ENCODE measurements at places on chromosomes 3 and 15.

GRCh38 chr15:34613997-34614396, 30.5 kb upstream of the GOLGA8B start:
- no peak for DNase-seq

- no peak for DNase-seq
Measured at GRCh38 chr15:73629798-73630429, 3.3 kb downstream of the NPTN start.

DNA sequence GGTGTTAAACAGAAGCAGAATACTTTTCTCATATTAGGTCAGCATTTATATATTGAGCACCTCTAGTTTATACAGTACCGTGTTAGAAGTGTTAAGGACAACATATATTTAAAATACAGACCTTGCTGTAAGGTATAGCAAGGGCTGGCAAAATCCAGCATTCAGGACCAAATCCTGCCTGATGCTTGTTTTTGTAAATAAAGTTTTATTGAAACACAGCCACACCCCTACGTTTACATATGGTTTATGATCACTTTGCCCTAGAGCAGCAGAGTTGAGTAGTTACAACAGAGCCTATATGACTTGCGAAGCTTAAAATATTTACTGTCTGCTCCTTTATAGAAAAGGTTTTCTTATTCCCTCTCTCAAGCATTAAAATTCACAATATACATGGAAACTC, 877.3 kb downstream of the MCTP2 start:
- no peak for DNase-seq

GRCh38 chr3:155608228-155608920, 136.5 kb downstream of the PLCH1 start:
- no peak for DNase-seq

DNA sequence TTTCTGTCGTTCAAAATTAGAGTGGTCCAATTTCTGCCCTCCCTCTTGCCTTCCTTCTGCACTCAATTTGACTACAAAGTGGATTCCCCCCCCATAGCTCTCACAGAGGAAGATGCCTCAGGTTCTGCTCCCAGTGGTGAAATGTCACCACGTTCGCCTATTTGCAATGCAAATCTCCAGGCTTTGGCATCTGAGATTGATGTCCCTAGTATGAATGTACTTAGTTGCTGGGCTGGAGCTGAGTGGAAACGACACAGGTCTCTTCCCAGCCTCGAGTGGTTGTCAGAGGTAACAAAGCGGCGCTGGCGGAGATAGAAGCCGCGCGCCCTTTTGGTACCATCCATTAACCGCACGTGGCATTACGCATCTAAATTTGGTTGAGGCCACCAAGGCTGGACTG, 860.1 kb downstream of the MCTP2 start:
- no peak for DNase-seq

GRCh38 chr15:38440353-38441129, 13.4 kb upstream of the FAM98B start:
- DNase-seq, result peak; percentile 69

DNA sequence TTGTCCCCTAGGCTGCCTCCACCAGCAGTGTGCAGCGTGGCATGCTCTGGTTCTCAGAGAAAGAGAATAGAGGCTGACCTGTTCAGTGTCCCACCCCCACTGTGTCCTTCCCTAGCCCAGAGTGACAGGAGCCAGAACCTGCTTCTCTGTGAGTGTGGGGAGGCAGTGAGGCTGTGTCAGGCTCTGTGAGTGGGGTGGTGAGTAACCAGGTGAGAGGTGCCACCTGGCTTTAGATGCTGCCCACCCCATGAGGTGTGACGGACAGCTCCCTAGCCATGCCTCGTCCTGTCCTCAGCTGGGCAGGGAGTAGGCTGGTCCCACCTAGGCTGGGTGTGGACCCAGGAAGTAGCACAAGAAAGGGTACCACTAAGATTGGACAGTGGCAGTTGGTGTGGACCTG, 6.3 kb downstream of the TEX264 start:
- no peak for DNase-seq

GRCh38 chr15:73926219-73927002, at the start of gene LOXL1:
Gene LOXL1, plus strand, starts transcription at chr15:73926462. Its CDS starts 322 bp downstream, at chr15:73926784.
- DNase-seq, result no peak

DNA sequence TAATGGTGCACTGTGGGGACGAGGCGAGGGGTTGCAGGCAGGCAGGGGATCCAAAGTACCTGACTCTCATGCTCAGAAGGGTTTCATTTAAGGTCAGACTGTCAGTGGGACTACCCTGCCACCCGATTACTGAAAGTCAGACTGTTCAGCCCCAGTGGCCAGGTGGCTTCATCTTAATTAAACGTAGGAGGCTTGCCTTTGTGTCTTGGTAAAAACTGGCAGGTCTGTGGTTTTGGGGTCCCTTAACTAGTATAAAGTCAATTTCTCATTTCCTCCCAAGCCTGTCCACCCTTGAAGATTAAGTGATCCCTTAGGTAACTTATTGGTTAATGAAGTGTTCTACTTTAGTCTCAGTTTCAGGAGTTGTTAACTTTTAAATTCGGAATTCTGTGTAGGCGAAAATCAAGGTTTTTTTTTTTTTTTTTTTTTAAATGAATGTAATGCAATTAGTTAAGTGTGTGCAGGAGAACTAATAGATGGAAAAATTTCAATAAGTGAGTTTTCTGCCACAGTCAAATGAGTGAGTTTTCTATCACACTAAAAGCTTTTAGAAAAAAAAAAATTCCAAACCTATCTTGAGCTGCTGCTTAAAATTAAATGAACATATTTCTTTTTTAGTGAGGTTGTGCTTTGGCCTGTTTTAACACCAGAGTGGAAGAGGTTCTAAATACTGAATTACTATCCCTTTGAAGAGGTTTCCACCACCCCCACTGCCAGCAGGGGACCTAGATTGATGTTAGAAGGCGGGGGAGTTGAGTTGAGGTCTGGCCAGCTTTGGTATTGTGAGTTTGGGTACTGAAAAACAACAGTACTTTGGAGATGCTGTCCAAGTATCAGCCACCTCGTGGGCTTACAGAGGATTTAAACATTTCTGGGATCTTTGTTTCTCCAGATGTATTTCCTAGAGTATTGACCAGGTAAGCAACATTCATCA, 15.2 kb downstream of the ITPR1 start:
- DNase-seq, result no peak

DNA sequence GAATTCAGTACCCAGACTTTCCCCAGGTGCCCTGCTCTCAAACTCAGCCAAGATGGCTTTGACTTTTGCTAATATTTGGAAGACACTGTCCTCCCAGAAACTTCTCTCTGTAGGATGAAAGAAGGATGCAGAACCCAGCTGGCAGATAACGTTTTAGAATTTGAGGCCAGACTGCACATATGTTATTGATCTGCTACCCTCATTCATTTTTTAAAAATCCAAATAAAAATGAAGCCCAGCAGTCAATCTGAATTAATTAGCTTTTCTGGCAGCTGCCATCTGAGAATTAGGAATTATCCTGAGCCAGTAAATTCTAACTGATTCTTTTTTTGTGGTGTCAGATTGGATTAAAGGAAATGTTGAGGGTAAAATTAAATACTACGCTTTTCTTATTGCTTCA, 236.6 kb downstream of the PLCL2 start:
- no peak for DNase-seq

- no peak for DNase-seq
Measured at GRCh38 chr3:17995769-17996168, 253.3 kb upstream of the TBC1D5 start.

DNA sequence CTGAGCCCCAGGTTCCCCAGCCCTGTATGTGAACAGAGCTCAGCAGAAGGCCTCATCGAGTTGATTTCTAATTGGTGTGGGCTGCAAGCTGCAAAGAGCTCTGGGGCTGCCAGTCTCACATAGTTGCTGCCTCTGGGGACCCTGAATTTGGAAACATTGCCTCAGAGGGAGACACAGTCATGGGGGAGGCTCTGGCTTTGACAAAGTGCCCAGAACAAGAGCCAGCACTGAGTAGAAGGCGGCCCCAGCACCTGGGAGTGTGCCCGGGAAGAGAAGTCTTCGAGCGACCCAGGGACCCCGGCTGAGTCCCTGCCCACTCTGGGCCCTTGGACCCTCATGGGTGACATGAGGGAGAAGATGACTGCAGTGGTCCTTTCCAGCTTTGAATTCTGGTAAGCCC, 7.3 kb downstream of the NTRK3 start:
- DNase-seq, result no peak

DNA sequence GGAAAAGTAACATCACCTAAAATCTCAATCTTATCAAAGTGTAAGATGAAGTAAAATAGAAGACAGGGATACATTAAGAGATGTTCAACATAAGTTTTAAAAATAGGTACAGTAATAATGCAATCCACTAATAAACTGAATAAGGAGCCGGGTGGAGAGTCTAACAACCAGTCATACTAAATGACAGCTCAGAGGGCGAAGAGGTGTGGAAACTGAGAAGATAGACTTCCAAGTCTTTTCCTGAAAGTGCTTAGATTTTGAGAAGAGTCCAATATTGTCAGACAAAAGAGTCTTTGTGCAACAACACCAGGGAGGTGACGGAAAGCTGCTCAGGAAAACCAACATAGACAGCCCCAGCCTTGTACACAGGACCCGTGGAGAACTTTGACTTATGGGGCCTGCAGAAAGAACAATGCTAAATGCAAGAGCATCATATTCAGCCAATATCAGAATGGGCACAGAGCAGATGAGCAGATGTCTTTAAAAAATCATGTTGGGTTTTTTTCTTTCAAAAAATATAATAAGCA, 66.4 kb downstream of the MECOM start:
- no peak for DNase-seq

DNA sequence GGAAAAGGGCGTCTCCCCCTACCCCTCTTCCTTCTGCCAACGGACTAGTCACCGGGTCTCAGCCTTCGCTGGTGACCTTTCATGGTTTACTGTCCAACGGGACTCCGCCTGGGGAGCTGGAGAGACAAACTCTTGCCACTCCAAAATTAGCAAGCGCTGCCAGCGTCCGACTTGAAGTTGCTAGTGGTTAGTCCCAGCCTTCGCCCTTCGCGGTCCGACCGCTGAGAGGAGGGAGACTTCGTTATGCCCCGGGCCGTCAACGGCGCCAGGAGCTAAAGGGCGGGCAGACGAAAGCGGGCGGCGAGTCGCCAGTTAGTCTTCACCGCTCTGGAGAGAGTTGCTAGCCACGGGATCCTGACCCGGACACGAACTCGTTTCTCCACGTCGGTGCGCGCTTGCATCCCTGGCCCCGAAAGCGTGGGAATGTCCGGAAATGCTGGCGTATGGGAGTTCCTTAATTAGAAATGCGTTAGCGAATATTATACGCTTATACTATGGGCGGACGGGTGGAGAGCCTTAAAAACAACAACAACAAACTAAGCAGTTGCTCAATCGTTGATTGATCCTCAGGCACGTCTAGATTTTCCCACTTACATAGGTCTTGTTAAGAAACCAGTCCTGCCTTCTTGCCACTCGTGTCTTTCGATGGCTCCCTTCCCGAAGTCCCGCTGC, 716 bp downstream of the SMC4 start:
- DNase-seq, result peak; percentile 16

DNA sequence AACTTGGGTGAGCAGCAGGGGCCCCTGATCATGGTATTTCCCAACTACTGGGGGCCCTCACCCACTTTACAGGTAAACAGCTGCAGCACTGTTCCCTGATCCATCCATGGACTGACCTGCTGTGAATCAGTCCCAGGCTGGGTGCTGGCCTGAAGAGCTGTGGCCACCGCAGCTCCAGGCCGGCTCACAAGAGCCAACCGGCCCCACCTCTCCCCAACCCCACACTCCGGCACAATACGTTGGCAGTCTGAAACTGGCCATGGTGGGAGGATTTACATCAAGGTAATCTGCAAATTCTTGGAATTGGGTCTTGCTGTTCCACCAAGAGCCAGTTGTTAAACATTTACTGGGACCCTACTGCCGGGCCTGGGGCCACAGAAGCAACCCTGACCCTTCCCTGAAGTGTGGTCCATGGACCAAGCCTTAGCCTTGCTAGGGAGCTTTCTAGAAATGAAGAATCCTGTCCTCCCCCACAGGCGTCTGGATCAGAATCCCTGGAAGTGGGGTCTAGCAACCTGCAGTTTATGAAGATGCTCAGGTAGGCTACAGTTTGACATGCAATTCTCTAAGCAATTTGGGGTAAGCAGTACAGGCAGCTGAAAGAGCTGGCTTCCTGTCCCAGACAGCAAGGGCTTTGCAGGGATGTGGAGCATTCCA, 3.7 kb downstream of the SLC6A20 start:
- no peak for DNase-seq

- no peak for DNase-seq
Measured at GRCh38 chr15:58066042-58066867, 744 bp upstream of the ALDH1A2 start.

DNA sequence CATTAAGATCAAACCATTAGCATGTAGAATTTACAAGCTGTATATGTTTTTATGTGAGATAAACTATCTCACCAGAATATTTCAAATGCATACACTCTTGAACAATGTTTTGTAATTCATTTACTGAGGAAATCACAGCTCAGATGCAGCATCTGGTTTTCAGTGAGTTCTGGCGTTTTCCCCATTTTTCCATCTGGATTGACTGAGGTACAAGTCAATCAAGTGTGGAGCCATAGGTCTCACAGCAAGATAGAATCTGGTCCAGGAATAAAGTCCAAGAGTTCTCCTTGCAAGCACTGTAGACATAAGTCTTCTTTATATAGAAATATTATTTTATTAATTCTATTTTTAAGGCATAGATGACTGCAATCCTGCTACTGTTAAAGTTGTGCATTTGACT, 219.3 kb downstream of the ZBBX start:
- no peak for DNase-seq

- DNase-seq, result peak; percentile 35
Measured at GRCh38 chr3:56858331-56858730, 56.6 kb upstream of the ARHGEF3 start.

GRCh38 chr15:83685916-83686332, 32.0 kb downstream of the ADAMTSL3 start:
- no peak for DNase-seq

- no peak for DNase-seq
Measured at GRCh38 chr3:112409041-112409440, 76.1 kb downstream of the CD200 start.

DNA sequence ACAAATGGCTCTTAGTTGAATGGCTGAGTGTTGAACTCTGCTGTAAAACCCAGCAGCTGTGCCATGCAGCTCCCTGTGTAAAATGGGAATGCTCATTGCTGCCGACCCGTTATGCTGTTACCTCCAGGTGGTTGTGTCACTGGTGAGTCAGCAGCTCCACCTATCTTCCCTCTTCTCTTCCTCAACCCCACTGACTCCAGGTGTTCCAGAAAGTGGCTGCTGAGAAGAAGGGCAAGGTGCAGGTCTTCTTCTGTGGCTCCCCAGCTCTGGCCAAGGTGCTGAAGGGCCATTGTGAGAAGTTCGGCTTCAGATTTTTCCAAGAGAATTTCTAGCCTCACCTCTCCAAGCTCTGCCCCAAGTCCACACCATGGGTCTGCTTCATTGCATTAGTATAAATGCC, 41.9 kb downstream of the NOX5 start:
- no peak for DNase-seq

DNA sequence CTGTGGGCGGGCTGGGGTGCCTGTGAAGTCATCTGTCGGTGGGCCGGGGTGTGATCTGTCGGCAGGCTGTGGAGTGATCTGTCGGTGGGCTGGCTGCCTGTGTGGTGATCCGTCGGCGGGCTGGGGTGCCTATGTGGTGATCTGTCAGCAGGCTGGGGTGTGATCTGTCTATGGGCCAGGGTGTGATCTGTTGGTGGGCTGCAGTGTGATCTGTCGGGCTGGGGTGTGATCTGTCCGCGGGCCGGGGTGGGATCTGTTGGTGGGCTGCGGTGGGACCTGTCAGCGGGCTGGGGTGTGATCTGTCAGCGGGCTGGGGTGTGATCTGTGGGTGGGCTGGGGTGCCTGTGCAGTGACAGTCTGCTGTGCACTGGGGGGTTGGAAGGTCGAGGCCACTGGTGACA, 204.5 kb downstream of the XXYLT1 start:
- DNase-seq, result no peak
